ENCODE measurements at places on chromosomes 7 and 10.

DNA sequence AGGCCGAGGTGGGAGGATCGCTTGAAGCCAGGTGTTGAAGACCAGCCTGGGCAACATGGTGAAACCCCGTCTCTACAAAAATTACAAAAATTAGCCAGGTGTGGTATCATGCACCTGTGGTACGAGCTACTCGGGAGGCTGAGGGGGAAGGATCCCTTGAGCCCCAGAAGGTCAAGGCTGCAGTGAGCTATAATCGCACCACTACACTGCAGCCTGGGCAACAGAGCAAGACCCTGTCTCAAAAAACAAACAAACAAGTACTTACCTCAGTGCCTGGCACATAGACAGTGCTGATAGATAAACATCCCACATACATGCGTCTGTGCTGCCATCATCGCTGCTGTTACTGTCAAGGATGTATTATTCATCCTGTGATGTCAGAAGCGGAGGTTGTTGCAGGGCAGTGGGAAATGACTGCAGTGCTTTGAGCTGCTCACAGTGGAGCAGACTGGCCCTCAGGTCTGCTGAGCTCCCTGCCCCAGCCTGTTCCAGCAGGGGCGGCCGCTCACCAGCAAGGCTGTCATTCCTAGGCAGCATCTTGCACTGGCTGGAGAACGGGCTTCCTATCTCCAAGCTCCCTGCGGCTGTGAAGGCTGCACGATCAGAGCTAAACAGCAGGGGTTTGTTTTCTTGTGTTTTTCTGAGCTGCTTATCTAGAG, 18.6 kb downstream of the FOXK1 start:
- no peaks in the 10 kb centered on the region for H3K36me3 ChIP-seq
- no peak overlapping the region for H3K4me3 ChIP-seq
- H3K27ac ChIP-seq = no peak overlapping the region
- H3K4me1 ChIP-seq = no peaks in the 10 kb centered on the region
- no peaks in the 10 kb centered on the region for H3K27me3 ChIP-seq

DNA sequence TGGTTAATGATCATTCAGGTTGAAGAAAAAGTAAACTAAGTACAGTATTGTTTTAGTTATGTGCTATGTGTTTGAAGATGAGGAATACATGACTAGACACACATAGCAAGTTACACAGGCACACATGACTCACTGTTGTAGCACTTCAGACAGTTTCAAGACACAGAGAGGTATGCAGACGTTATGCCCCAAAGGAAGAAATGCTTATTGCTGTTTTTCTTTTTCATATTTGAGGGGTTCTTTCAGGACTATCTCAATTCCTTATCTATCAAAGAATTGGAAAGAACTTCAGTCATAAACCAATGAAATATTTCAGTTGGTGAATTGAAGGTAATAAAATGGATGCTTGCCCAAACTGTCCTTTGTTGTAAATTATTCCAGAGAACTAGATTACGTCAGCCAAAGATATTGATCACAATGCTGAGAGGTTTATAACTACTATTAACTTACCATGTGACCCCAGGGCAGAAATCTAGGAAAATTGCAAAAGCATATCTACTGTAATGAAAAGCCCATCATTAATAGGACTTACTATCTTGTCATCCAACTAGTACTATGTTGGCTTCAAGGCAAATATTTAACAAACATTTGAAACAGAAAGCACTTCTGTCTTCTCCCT, 61.2 kb upstream of the CAPZA2 start:
- peak; percentile 68 for DNase-seq
- no peaks in the 10 kb centered on the region for H3K27me3 ChIP-seq
- H3K36me3 ChIP-seq = peaks cover 18% of the 10 kb centered on the region
- peak overlapping the region; percentile 90 for H3K27ac ChIP-seq
- no peak overlapping the region for H3K4me3 ChIP-seq

DNA sequence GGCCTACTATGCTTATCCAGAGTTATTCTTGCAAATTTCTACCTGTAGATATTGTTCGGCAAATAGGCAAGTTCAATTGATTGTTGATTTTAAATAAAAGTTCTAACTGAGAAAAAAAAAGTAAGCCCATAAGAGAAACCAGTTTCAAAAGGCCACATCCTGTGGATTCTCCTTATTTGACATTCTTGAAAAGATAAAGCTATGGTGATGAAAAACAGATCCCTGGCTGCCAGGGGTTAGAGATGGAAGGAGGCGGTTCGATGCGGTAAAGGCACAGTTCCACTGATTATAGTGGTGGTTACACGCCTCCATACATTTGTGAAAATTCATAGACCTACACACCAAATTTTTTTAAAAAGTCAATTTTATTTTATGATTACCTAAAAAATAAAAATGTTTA, 347.8 kb downstream of the KCNMA1 start:
- DNase-seq = no peak
- H3K36me3 ChIP-seq = no peaks in the 10 kb centered on the region
- H3K4me1 ChIP-seq = no peaks in the 10 kb centered on the region
- peaks cover 73% of the 10 kb centered on the region for H3K27me3 ChIP-seq
- no peak overlapping the region for H3K27ac ChIP-seq

DNA sequence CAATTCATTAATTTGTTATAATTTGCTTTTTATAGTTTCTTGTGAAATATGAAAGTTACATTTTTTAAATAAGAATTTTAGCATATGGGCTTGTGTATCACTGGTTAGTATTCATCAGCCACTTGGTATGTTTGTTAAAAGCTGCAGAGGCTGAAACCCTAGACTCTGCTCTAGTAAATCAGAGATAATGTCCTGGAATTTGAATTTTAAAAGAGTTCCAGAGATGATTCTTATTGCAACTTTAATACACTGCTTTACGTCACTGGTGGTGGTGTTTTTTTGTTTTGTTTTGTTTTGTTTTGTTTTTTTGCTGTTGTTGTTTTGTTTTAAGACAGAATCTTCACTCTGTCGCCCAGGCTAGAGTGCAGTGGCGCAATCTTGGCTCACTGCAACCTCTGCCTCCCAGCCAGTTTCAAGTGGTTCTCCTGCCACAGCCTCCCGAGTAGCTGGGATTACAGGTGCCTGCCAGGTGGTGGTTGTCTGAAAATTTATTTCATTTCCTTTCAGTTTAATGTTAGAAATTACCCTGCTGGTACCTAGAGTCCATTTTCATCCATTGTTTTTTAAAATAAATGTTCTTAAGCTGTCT, 43.8 kb downstream of the PTPN12 start:
- no peaks in the 10 kb centered on the region for H3K27me3 ChIP-seq
- no peak overlapping the region for H3K4me3 ChIP-seq
- no peak overlapping the region for H3K27ac ChIP-seq
- H3K36me3 ChIP-seq = no peaks in the 10 kb centered on the region

DNA sequence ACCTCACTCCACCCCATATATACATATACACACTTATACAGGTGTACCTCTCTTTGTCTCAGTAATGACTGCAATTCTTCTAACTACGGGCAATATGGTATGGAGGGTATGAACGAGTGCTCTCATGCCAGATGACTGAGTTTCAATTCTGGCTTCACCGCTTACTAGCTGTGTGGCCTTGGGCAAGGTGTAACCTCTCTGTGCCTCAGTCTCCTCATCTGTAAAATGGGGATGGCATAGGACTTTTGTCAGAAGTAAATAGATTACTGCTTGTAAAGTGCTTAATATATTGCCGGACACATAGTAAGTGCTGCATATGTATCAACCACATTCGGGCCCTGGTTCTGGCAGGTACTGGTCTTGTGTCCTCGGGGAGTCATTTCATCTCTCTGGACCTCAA, 60.1 kb upstream of the IFRD1 start:
- H3K36me3 ChIP-seq = no peaks in the 10 kb centered on the region
- DNase-seq = no peak
- H3K4me3 ChIP-seq = no peak overlapping the region
- H3K27ac ChIP-seq = no peak overlapping the region
- H3K27me3 ChIP-seq = 0 out of 2 replicates have a peak, but pooled peaks cover under 1% of the 10 kb centered on the region
- peaks cover 7% of the 10 kb centered on the region for H3K4me1 ChIP-seq

- H3K36me3 ChIP-seq = no peaks in the 10 kb centered on the region
- peaks cover 5% of the 10 kb centered on the region for H3K4me1 ChIP-seq
- H3K27ac ChIP-seq = no peak overlapping the region
- H3K27me3 ChIP-seq = no peaks in the 10 kb centered on the region
Measured at GRCh38 chr7:120060281-120060680, 212.7 kb upstream of the KCND2 start.

- no peak overlapping the region for H3K4me3 ChIP-seq
- H3K4me1 ChIP-seq = no peaks in the 10 kb centered on the region
- H3K36me3 ChIP-seq = no peaks in the 10 kb centered on the region
Measured at GRCh38 chr10:113922787-113923570, 68.5 kb downstream of the NHLRC2 start.

DNA sequence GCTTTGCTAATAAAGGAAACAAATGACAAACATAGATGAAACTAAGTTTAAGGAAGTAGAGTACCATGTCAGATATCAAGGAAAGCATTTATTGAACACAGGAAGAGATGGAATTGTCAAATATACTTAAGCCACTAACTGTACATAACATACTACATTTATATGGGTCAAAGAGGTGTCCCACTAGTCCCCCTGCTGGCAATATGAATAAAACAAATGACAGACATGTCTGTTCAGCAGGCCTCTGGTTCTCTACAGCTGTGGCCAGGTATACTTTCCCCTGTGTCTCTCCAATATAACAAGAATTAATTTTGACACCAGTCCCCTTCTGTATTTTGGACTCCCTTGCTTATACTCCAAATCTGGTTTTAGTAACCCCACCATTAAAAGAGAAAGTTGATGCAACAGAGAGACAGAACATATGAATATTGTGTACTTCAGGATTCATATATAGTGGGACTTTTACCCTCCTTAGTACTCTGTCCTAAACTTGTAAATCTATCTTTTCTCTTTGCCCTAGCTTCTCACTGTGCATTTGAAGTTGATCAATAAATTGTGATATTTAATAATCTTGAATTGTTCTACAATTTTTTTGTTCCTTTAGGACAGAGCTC, 42.9 kb downstream of the CD36 start:
- DNase-seq = peak; percentile 45
- H3K27me3 ChIP-seq = no peaks in the 10 kb centered on the region
- no peak overlapping the region for H3K4me3 ChIP-seq
- peaks cover 17% of the 10 kb centered on the region for H3K4me1 ChIP-seq
- H3K36me3 ChIP-seq = no peaks in the 10 kb centered on the region

DNA sequence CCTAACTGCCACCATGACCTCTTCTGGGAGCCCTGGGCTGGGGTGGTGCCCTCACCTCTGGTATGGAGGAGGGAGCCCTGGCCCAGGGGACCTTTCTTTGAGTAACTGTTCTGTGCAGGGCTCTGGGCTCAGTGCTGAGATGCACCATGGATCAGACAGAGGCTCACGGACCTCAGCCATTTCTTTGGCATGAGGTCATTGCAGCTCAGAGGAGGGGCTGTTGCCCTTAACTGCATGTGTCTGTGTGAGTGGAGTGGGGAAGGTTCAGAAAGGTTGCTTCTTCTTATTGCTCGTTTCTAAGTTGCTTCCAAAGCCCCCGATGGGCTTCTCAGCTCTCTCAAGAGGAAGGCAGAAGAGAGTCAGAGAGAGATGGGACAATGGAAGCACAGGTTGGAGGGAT, 233.9 kb downstream of the RPS24 start:
- no peak overlapping the region for H3K4me3 ChIP-seq
- no peaks in the 10 kb centered on the region for H3K36me3 ChIP-seq
- H3K4me1 ChIP-seq = peaks cover 11% of the 10 kb centered on the region
- no peak for DNase-seq
- no peak overlapping the region for H3K27ac ChIP-seq

DNA sequence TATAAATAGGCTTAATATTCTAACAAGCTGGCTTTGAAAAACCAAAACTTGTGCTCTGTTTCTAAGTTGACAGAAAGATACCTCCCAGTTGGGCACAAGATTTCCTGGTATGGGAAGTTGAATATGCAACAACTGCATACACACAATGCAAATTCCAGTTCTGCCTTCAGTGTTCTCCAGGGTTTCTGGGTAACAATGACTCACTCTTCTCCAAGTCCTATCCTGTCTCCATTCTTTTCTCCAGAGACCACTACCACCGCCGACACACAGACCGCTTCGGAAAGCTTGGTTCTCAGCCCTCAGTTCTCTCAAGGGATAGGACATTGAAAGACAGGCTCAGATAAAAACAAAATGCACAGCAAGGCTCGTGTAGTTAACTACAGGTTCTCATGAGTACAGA, 12.2 kb downstream of the PDE1C start:
- H3K27me3 ChIP-seq = peaks cover 6% of the 10 kb centered on the region
- no peaks in the 10 kb centered on the region for H3K4me1 ChIP-seq
- H3K4me3 ChIP-seq = no peak overlapping the region

DNA sequence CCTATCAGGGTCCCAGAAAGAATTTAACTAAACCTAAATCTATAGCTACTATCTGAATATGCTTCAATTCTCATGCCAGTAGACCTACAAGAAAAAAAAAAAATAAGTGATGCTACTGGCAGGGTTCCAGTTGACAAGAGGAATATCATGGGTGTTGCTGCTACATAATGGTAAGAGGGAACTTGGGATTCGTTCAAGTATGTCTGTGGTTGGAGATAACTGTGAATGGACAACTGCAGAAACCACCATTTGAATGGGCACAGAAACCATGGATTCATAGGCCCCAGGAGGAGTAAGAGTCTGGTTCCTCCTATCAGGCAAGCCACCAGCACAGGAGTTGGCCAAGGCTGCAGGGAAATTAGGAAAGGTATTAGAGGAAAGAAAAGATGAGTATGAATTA, 287.6 kb upstream of the HGF start:
- H3K36me3 ChIP-seq = no peaks in the 10 kb centered on the region
- H3K4me3 ChIP-seq = no peak overlapping the region
- H3K4me1 ChIP-seq = no peaks in the 10 kb centered on the region
